GM10248 (cell line): ENCODE measurements at places on chromosomes 2 and 18.

DNA sequence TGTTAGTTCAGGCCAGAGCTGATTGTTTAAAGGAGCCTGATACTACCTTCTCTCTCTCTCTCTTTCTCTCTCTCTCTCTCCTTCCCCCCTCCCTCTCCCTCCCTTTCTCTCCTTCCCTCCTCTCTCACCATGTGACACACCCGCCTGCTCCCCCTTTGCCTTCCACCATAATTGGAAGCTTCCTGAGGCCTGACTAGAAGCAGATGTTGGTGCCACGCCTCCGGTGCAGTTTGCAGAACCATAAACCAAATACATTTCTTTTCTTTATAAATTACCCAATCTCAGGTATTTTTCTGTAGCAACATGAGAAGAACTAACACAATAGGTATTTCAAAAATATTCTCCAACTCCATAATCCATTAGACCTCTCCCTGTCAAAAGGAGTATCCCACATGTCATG, 62.4 kb downstream of the ANKRD62 start:
- no peak for DNase-seq

- DNase-seq = no peak
These were observed 109.4 kb downstream of the LTBP1 start for GRCh38 chr2:33056170-33056569.

DNA sequence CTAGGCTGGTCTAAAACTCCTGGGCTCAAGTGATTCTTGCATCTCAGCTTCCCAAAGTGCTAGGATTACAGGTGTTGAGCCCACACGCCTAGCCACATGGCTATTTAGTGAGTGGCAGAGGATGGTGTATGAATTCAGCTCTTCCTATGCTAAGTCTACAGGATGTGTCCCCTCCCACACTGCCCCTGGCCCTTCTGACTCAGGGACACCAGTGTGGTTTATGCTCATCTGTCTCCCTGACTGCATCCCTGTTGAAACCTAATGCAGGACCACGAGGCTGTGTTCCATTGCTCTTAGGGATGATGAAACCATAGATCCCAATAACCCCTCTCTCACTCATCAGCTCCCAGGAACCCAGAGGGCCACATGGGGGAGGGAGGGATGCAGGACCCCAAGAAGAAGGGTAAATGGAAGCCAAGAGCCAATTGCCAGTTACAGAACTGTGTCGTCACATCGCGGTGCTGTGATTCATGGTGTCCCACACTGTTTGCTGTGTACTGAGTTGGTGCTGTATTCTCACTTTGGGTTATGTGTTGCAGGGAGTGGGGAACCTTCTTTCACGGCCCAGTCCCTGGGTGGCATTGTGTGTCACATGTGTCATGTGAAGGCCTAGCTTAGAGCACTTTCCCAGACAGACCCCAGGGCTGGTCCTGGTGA, 102.9 kb upstream of the HAAO start:
- DNase-seq = no peak

DNA sequence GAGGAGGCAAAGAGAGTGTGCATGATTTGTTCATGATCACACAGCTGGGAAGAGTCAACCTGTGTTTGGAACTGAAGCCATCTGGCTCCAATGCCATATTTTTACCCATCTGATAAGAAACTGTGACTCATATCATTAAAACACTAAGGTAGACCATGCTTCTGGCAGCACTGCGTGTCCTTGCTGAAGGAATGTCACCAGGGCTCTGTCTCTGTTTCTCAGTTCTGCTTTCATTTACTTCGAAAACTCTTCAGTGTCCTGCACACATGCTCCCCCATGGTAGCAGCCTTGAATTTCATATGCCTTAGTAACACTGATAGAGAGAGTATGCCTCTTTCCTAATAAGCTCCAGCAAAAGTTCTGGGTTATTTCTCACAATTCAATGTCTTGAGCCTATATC, 830.4 kb downstream of the DCDC2C start:
- DNase-seq = no peak

DNA sequence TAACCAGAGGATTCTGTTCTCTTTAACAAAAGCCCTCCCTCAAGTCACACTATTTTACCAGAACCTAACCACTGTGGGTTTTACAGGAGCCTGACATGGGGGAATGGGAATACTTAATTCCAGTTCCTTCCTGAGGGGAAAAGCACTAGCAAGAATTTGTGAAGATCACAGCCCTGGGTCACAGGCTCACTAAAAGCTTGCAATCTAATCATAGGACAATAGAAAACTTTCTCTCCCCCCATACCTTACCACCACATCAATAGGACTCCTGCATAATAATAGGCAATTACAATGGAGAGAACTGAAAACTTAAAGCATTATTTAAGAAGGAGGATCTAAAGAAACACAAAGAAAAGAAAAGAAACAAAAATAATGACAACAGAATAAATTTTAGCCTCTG, 225.8 kb upstream of the ZNF804A start:
- DNase-seq = no peak

GRCh38 chr2:64675860-64676259, 22.1 kb upstream of the SERTAD2 start:
- DNase-seq = no peak

- DNase-seq = no peak
These were observed 2.4 kb upstream of the SGO2 start for GRCh38 chr2:200523604-200524003.

- DNase-seq = no peak
These were observed 68.7 kb downstream of the ASB1 start for GRCh38 chr2:238495422-238495821.

GRCh38 chr18:46252759-46253158, 148.6 kb downstream of the HAUS1 start:
- no peak for DNase-seq

GRCh38 chr2:86673986-86674670, 46.0 kb upstream of the RMND5A start:
- no peak for DNase-seq

GRCh38 chr18:49875783-49876182, 62.5 kb upstream of the ACAA2 start:
- no peak for DNase-seq

GRCh38 chr2:16180631-16181030, 240.3 kb downstream of the MYCN start:
- DNase-seq = no peak

DNA sequence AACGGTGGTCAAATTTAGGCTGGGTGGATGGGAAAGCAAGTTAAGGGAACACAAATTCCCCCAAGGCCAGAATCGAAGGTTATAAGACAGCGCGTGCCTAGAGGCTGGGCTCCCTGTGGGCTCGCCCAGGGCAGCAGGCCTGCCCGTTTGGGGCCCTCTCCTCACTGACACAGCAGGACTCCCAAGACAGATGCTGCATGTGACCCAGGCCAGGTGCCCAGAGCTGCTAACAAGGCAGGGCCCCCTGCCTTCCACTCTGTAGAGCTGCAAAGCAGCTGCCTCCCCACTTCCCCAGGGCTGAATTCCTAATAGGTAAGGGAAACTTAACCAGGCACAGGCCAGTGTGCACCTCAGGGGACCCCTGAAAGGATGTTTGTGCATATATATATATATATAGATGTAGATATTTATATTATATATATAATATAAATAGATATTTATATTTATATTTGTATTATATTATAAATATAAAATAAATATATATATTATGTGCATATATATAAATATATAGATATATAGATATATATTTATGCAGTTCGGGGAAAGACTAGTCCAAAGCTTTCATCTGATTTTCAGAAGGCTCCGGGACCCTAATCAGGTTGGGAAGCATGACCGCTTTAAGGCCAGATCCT, 43.7 kb downstream of the TMEM37 start:
- no peak for DNase-seq

- DNase-seq = peak; percentile 17
These were observed 207.9 kb downstream of the CMPK2 start for GRCh38 chr2:6657855-6658254.

DNA sequence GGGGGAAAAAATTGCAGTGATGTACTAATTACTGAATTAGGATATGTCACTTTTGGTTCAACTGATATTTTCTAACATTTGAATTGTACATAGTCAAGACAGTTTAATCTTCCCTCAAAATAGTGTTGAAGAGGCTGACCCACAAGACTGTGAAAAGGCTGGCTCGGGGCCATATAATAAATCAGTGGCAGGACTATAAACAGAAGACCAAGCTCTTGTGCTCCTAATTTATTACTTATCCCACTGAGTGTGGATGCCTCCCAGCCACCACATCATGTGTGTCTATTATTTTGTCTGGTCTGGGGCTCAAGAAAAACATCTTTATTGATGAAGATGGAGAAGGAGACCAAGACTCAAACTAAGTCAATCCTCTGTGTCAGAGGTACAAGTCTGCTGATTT, 64.4 kb downstream of the PLEKHM3 start:
- DNase-seq = no peak

DNA sequence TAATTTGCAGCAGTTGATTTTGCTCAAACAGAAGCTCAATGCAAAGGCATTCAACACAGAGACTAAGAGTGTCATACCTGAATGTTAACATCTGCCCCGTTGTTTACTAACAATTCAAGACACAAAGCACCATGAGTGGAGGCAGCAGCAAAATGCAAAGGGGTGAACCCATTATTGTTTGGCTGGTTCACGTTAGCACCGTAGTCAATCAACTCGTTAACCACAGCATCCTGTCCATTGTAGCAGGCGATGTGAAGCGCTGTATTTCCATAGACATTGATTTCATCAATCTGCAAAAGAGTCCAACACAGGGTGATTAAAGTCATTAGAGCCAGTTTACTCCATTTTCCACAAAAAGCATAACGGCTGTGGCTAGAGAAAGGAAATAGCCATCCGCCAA, 189.3 kb downstream of the ANKRD44 start:
- DNase-seq = no peak

GRCh38 chr2:6881516-6881915, 3.9 kb downstream of the RSAD2 start:
- DNase-seq = no peak

GRCh38 chr2:60862642-60863041, 18.7 kb upstream of the REL start:
- no peak for DNase-seq

- DNase-seq = no peak
These were observed 350.7 kb upstream of the SYT4 start for GRCh38 chr18:43627848-43628530.

DNA sequence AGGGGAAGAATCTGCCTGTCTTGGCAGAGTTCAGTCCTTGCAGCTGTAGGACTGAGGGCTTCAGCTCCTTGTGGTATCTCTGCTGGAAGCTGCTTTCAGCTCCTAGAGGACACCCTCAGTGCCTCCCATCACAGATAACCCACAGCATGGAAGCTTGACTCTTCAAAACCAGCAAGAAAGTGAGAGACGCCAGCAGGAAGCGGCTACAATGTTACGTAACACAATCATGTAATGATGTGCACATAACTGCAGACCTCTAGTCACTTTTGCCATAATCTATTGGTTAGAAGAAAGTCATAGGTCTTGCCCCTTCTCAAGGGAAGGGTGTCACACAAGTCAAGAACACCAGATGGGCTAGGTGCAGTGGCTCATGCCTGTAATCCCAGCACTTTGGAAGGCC, 69.1 kb upstream of the AFF3 start:
- DNase-seq = no peak

GRCh38 chr2:79437433-79438267, 75.2 kb upstream of the CTNNA2 start:
- DNase-seq = no peak

DNA sequence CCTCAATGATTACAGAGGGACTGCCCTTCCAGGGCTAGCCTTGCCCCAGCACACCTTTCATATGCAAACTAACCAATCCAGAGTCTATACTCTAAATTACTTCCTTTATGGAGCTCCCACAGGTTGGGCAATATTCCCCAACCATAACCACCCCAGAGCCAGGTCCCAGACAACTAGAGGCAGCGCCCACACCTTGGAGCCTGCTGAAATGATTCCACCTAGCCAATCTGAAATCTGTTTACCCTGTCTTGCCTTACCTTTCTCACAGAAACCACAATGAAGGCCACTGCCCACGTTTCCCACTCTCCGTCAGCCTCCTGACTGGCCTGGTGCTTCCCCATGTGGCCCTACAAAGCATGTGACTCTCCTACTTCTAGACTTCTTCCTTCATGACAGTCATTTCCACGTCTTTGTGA, 62.0 kb downstream of the REEP1 start:
- DNase-seq = peak; percentile 32

GRCh38 chr18:71040161-71040560, 751.3 kb downstream of the SOCS6 start:
- no peak for DNase-seq

DNA sequence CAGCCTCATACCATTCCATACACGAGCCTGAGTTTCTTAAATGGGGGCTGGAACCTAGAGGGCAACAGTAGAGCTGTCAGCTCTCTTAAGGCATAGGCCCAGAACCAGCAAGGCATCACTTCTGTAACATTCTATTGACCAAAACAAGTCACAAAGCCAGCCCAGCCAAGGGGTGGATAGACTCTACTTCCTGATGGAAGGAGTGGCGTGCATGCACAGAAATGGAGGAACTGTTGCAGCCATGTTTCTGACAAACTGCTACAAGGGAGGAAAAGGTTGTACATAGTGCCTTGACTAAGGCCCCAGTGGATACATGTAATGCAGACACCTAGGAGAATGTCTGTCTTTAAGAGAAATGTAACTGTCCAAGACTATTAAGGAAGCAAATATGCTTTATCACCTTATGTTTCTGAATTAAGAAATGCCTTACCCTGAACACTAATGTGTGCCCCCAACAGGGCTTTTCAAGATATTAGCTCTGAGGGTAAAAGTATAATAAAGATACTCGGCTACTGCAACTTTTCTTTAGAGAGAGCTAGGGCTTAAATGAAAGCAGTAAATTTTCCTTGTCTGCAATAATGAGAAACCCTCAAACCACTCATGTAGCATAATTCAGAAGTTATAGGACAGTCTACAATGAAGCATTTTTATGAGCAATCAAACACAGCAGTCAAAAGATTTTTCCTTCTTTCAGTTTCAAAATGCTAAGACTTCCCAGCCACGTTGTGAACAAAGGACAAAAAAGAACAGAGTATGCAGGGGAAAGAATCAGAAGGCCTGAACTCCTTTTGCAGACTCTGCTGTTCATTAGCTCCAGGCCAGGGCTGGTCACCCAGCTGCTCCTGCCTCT, 35.1 kb upstream of the CDC42EP3 start:
- no peak for DNase-seq

DNA sequence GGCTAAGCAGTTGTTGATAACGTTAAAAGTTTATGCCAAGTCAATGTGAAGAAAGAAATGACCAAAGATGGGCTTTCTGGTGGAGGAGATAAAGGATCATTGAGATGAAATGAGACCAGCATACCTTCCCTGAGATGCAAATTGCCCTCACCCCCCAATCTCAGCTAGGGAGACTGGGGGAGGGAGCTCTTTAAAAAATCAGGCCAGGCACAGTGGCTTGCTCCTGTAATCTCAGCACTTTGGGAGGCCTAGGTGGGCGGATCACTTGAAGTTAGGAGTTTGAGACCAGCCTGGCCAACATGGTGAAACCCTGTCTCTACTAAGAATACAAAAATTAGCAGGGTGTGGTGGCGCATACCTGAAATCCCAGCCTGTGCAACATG, 30.9 kb upstream of the KCMF1 start:
- DNase-seq = no peak

DNA sequence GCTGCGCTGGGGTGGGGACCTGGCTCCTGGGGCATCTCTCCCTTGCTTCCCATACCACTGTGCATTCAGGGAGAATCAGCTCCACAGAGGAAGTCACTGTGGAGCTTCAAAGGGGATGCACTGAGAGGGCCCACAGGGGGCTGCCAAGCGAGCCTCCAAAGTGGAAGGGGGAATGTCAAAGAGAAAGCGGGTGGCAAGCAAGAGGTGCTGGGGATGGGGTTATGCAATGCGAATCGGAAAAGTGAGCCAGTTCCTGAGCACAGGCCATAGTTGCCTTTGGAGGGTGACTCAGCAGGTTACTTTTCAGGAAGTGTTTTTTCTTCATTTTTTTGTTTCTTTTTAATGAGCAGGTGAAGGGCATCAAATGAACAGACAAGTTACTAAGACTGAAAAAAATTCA, 17.6 kb downstream of the PMAIP1 start:
- no peak for DNase-seq

GRCh38 chr2:241351640-241352031, 4.4 kb upstream of the FARP2 start:
- DNase-seq = no peak
